BJ (cell line): ENCODE measurements at places on chromosomes 12 and 14.

DNA sequence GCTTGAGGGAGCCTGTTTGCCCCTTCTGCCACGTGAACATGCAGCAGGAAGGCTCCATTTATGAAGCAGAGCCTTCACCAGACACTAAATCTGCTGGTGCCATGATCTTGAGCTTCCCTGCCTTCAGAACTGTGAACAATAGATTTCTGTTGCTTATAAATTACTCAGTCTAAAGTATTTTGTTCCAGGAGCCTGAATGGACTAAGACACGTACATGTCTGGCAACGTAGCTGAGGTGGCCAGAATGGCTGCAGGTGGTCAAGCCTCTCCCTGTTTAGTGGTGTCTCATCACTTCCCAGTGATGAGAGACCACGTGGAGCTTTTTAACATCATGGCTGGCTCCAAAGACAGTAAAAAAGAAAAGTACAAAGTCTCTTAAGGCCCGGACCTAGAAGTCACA, 32.2 kb upstream of the SLC38A2 start:
- DNase-seq, result no peak

DNA sequence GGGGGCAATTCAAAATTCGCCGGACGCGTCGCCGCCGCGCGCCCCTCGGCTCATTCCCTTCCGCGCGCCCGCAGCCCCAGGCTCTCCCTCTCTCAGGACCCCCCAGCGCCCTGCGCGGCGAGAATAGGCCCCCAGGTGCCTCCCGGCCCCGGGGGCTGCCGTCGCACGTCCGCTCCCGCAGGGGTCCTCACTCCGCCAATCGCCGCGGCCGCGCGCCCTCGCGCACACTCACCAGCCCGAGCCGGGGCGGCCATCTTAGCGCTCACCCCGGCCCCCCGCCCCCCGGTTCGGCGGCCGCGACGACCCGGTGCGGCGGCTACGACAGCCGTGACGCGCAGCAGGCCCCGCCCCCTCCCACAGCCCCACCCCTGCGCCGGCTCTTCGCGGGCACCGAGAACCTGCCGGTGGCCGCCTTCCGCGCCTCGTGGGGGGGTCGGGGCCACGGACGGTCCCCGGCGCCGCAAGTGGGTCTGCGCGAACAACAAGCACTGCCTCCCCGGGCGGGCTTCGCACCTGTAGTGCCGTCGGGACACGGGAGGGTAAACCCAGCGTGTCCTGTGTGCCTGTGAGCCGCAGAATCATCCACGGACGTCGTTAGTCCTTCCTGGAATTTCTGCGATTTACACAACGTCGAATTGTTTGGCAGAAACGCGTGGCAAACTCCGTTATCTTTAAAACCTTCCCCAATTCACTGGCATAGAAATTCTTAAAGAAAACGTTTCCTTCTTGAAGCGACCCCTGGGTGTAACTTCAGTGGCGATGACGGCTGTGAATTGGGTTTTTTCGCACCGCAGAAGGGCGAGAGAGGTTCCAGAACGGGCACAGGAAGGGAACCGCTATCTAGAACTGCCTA, 2.5 kb downstream of the USP44 start:
- DNase-seq, result no peak

DNA sequence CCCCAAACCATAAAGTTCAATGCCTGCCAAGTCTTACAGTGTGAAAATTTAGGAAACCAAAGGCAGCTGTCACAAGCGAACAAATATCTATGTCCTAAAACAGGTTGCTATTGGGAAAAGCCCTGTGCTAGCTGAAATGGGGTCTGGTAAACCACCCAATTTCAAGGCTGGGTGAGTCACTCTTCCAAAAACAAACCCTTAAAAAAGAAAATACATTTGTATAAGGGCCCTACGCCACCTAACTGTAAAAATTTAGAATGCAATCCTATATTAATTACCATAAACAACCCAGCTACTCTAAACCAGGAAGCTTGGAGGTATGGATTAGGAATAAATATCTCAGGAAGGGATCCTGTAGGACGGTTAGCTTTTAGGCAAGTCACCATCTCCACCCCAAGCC, 32.1 kb downstream of the PRMT8 start:
- no peak for DNase-seq

- no peak for DNase-seq
Observed at GRCh38 chr12:2654741-2655140, 140.0 kb upstream of the FKBP4 start.

DNA sequence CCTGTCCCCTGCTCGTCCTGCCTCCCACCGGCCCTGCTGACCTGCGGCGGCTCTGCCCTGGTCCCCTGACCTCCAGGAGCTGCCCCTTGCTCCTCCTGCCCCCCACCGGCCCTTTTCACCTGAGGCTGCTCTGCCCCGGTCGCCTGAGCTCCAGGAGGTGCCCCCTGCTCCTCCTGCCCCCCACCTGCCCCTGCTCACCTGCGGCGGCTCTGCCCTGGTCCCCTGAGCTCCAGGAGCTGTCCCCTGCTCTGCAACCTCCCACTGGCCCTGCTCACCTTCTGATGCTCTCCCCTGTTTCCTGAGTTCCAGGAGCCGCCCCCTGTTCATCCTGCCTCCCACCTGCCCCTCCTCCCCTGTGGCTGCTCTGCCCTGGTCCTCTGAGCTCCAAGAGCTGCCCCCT, 101.3 kb downstream of the TMEM121 start:
- no peak for DNase-seq

GRCh38 chr12:45660330-45660729, 69.2 kb upstream of the ARID2 start:
- no peak for DNase-seq
